ENCODE measurements at places on chromosomes 12 and 14. TPM values are rescaled to one million over a fixed set of nuclear protein-coding genes. Genes with fewer than 3 reads are reported as not detected.
A peak's percentile ranks its signal among the peaks of the same experiment; 100 is the strongest.

MDGA2 gene
- total RNA-seq = 0.19 TPM

SNAPC1 gene
- 8.9 TPM for total RNA-seq

SOAT2 gene
- not detected for total RNA-seq

CMA1 gene
- not detected for total RNA-seq

DPF3 gene
- total RNA-seq = 5.3 TPM

- peak; percentile 75 for DNase-seq
These were observed 20.2 kb downstream of the FGD4 start for GRCh38 chr12:32419520-32419960.

- no peak for DNase-seq
These were observed 525.9 kb upstream of the TMPO start for GRCh38 chr12:97989366-97989940.
